WTC11 (cell line): ENCODE measurements at places on chromosomes 1 and 21. TPM values are rescaled to one million over a fixed set of nuclear protein-coding genes. Genes with fewer than 3 reads are reported as not detected.

Gene IL22RA1
- total RNA-seq = 0.14 to 0.28 TPM (median 0.25 TPM) in 3 replicates

Gene PCP4L1
- 0.92 to 1.2 TPM (median 1.1 TPM) in 3 replicates for total RNA-seq

Gene AIM2
- 1.1 to 1.6 TPM (median 1.4 TPM) in 3 replicates for total RNA-seq

GRCh38 chr1:201704439-201704792, 124.5 kb upstream of the IPO9 start:
- H3K4me3 ChIP-seq = no peak overlapping the region
- H3K36me3 ChIP-seq = peaks cover 13% of the 10 kb centered on the region
- H3K27me3 ChIP-seq = no peaks in the 10 kb centered on the region
- peaks cover 25% of the 10 kb centered on the region for H3K4me1 ChIP-seq
- H3K27ac ChIP-seq = no peak overlapping the region
- DNase-seq = no peak

- no peak overlapping the region for H3K4me3 ChIP-seq
- no peaks in the 10 kb centered on the region for H3K27me3 ChIP-seq
- H3K27ac ChIP-seq = no peak overlapping the region
- no peaks in the 10 kb centered on the region for H3K36me3 ChIP-seq
Measured at GRCh38 chr1:84165601-84166000, 21.5 kb downstream of the PRKACB start.

GRCh38 chr1:28358716-28359115, 10.8 kb upstream of the PHACTR4 start:
- no peak overlapping the region for H3K27ac ChIP-seq
- H3K4me3 ChIP-seq = no peak overlapping the region
- no peaks in the 10 kb centered on the region for H3K4me1 ChIP-seq
- H3K36me3 ChIP-seq = no peaks in the 10 kb centered on the region

GRCh38 chr1:202585590-202585933, 124.7 kb downstream of the SYT2 start:
- H3K4me1 ChIP-seq = no peaks in the 10 kb centered on the region; the same call in 1 of the 2 replicates
- H3K4me3 ChIP-seq = no peak overlapping the region
- H3K27me3 ChIP-seq = no peaks in the 10 kb centered on the region; the same call in 1 of the 2 replicates
- DNase-seq = no peak

DNA sequence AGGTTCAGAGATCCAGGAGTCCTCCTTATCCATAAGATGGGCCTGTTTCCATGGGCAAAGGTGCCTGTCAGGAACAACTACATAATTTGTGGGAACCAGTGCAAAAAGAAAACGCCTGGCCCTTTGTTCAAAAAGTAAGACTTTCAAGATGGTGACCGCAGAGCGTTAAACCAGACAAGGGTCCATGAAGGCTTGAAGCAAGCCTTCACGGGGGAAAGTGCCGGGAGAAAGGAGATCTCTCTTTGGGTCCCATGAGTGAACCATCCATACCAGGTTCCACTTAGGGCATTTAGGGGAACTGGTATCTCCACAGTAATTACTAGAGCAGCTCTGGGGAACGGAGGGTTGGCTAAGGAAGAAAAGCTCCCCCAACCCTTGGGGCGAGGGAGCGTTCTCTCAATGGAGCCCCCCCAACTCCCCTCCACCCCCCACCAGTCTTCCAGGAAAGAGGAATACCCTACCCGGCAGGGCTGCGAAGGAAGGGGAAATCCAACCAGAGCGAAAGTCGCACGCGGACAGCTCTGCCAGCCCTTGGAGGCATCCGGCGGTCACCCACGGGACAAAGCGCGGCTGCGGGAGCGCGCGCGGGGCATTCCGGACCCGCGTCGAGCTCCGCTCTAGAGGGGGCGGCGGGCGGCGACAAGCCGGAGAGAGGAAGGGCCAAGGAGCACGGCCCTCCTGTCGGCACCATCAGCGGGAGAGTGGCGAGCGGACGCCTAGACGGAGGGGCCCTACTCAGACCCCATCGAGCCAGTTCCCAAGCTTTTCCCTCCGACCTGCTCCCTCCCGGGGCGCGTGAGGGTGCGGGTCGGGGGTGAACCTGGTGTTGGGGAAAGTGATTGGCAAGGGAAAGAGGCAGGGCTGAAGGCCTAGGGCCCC, 687 bp upstream of the RASSF5 start:
- peak; percentile 28 for DNase-seq
- H3K27me3 ChIP-seq = peaks cover 76% of the 10 kb centered on the region
- peaks cover 16% of the 10 kb centered on the region for H3K4me1 ChIP-seq
- no peaks in the 10 kb centered on the region for H3K36me3 ChIP-seq

- H3K4me3 ChIP-seq = no peak overlapping the region
- no peak for DNase-seq
- H3K27me3 ChIP-seq = no peaks in the 10 kb centered on the region
- H3K36me3 ChIP-seq = no peaks in the 10 kb centered on the region
- H3K4me1 ChIP-seq = peaks cover 8% of the 10 kb centered on the region
Measured at GRCh38 chr1:28161751-28162150, 14.7 kb downstream of the PTAFR start.

DNA sequence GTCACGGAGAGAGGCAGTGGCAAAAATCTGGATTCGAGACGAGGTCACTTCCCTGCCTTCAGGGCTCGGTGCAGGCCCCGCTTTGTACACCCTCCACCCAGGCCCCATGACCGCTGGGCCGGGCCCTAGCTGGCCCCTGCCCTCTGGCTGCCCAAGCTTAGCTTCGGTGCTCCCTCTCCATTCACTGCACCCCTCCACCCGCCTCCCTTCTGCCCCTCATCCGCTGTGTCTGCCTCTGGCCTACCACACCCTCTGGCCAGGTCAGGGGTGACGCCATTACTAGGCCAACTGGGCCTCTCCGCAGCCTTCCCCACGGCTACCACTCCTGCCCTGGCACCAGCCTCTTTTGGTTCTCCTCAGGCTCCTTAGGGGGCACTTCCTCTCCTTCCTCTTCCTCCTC, 528 bp upstream of the CD164L2 start:
- no peaks in the 10 kb centered on the region for H3K36me3 ChIP-seq
- H3K27ac ChIP-seq = no peak overlapping the region
- peaks cover 6% of the 10 kb centered on the region for H3K4me1 ChIP-seq
- no peak for DNase-seq
- H3K4me3 ChIP-seq = peak overlapping the region; percentile 53

- no peaks in the 10 kb centered on the region for H3K27me3 ChIP-seq
- no peak overlapping the region for H3K27ac ChIP-seq
- no peak overlapping the region for H3K4me3 ChIP-seq
- H3K4me1 ChIP-seq = peaks cover 8% of the 10 kb centered on the region
Measured at GRCh38 chr1:242017580-242018233, 18.8 kb upstream of the MAP1LC3C start.

DNA sequence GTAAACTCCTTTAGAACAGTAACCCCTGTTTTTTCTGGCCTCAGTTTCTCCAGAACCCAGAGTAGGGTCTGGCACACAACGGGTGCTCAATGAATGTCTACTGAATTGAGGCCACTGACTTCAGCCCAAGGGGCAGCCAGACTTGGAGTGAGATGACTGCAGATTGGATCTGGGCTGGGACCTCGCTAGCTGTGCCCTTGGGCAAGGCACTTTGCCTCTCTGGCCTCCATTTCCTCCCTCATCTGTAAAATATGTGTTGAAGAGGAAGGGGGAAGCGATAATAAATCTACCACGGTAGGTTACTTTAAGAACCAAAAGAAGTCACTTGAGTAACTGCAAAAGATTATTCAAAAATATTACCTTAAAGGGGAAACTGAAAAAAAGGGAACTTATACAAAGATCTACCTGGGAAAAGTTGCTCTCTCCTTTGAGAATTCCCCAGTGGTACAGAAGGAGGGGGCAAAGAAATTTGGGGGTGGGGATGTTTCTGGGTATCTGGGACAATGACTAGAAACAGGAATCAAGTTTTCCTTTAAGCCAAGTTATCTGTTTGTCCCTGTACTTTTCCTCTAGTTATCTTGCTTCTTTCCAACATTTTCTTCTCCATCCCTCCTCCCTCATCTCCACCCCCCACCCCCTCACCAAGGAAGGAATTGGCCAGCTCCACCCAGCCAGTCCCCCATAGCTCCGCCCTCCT, 394 bp upstream of the GRHL3 start:
- H3K27ac ChIP-seq = no peak overlapping the region
- H3K4me3 ChIP-seq = peak overlapping the region; percentile 71
- H3K4me1 ChIP-seq = peaks cover 50% of the 10 kb centered on the region
- no peak for DNase-seq

DNA sequence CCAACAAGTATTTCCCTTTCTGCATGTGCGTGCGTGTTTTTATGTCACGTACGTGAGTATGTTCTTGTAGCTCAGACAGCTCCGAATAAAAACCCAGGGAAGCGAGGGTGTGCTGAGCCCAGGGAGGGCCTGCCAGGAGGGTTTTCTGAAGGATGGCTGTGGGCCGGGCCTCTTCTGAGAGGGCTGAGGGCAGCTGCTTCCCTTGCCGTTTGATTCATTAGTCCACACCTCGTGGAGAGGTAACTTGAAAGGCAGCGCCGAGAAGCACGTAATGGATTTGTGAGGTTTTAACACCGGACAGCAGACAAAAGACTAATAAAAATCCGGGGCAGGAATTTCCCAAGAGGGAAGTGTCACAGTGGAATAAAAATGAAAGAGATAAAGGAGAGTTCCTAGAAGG, 29.5 kb downstream of the CD247 start:
- peaks cover 4% of the 10 kb centered on the region for H3K27me3 ChIP-seq
- peaks cover 56% of the 10 kb centered on the region for H3K4me1 ChIP-seq
- no peak for DNase-seq
